Left forelimb (tissue), 1 donor: ENCODE measurements at places on chromosomes 7 and 10.

DNA sequence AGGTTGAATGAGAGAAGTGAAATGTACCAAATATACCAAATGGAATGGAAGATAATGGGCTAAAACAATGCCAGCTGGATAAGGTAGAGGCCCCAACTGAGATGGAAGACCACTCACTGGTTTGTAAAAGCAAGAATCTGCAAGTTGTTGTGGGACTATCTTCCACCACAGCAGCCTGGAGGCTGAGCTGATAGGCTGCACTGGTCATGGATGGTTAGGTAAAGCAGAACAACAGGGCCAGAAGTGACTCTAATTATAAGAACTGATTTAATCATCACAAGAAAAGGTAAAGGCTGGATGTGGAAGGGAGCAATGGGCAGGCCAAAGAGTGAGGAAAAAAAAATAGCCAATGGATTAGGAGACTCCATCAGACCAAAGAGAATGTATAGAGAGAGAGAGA lies 11.8 kb downstream of the TFEC start:
- no peak for DNase-seq

- no peak for DNase-seq
Observed at GRCh38 chr10:5963591-5963990, 13.8 kb downstream of the IL15RA start.

DNA sequence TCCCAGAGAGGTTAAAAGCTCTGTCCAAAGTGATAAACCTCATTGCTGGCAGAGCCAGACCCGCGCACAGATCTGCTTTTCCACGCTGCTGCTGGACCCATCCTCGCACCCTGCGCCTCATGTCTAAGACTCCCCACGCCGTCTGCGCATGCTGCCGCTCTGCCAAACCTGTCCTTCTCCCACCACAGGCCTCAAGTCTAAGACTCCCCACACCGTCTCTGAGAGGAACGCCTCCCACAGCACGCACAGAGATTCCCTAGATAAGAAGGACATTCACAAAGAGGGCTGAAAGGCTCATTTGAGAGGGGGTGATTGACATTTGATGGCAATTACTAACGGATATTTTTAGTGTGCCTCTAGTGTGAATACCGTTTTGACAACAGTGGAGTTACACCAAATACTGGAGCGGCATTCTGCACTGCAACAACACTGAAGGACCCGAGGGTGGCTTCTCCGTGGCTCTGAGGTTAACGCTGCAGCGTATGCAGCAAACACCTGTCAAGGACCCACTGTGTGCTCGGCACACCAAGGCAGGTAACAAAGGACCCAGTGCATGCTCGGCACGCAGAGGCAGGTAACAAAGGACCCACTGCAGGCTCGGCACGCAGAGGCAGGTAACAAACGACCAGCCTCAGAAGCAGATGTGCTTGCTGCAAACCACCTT lies 231.4 kb downstream of the DNAJB6 start:
- DNase-seq: no peak

- no peak for DNase-seq
Observed at GRCh38 chr7:33904681-33905388, 504 bp upstream of the BMPER start.

DNA sequence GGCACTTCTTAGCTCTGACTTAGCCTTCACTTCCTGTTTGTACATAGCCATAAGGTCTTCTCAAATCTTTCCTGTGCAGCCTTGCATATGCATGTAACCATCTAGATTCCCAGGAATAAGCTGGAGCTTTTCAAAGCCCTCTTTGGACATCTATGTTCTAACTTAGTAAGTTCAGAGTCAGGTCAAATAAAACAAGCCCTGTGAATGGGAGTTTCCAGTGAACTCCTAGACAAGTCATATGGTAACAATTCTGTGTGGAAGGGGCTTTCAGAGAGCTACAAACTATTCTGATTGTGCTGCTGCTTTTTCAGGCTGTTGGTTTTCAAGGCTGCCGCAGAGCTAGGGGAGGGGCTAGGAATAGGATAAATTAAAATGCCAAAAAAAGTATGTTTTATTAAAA lies 208.4 kb upstream of the AKR1E2 start:
- no peak for DNase-seq

- DNase-seq: no peak
Observed at GRCh38 chr10:21501091-21501490, 24.4 kb downstream of the SKIDA1 start.

GRCh38 chr7:47377741-47378140 lies 204.2 kb downstream of the TNS3 start:
- DNase-seq: no peak

DNA sequence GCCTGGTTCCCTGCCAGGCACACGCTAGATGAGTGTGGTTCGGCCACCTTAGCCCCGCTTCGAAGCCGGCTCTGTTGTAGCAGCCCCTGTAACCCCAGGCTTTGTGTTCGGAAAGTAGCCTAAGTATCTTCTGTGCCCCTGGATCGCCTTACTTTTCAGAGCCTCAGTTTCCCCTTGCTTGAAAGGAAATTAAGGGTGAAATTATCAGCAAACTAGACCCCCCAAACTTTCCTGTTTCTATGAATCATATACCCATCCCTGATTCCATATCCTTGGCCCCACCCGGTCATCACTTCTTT lies 312 bp downstream of the PDCD11 start:
- DNase-seq: no peak

GRCh38 chr10:130169136-130169859 lies 33.1 kb downstream of the GLRX3 start:
- no peak for DNase-seq

GRCh38 chr7:142365410-142365842 lies 107.6 kb upstream of the PRSS58 start:
- no peak for DNase-seq
